ENCODE measurements at places on chromosomes 4 and X.

DNA sequence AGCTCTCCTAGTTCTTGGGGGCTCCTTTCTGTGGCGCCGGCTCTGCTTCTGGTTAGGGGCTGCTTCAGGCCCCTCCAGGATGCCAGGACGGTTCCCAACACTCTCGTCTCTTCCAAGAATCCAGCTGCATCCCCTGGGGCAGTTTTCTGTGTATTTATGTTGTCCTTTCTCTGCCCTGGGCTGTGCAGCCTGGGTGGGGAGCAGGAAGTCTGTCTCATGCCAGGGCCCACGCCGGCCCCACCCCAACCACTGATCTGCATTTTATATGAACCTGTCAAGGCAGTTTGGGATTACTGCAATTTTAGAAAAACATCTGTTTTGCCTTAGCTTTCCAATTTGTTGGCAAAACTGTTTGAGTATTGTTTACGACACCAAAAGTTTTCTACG lies 14.6 kb downstream of the CTBP1 start:
- no peak for DNase-seq

GRCh38 chr4:54661686-54662085 lies 3.9 kb downstream of the KIT start:
- no peak for DNase-seq

- no peak for DNase-seq
Observed at GRCh38 chr4:112203593-112203992, 28.0 kb upstream of the AP1AR start.

DNA sequence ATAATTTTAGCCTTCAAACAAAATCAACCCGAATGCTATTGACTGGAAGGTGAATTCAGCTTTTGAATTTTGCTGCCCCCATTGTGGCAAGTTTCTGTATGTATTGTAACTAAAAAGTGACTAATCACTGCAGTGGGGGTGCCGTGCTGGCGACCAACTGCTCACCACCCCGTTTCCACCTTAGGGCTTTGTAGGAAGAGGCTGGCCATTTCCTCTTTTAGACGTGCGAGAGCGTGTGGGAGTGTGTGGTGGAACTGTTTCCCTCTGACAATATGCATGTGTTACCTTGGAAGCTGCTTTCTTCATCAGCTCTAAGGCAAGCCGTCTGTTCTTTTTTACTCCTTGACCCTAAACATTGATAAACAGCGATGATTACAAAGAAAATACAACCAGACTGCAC lies 78.8 kb downstream of the SEL1L3 start:
- no peak for DNase-seq

DNA sequence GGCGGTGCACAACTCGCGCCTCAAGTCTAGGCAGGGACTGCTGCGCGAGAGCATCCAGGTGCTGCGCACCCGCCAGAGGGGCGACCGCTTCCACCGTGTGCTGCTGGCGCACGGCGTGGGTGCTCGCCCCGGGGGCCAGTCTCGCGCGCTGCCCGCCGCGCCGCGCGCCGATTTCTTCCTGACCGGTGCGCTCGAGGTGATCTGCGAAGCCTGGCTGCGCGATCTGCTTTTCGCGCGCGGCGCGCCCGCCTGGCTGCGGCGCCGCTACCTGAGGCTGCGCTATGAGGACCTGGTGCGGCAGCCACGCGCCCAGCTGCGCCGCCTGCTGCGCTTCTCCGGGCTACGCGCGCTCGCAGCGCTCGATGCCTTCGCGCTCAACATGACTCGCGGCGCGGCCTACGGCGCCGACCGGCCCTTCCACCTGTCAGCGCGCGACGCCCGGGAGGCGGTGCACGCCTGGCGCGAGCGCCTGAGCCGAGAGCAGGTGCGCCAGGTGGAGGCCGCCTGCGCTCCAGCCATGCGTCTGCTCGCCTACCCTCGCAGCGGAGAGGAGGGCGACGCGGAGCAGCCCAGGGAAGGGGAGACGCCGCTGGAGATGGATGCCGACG lies 1.3 kb downstream of the CHST7 start:
- no peak for DNase-seq

- DNase-seq, result no peak
Observed at GRCh38 chr4:150588316-150588715, 6.4 kb downstream of the MAB21L2 start.

GRCh38 chr4:64715741-64716140 lies 306.5 kb upstream of the TECRL start:
- no peak for DNase-seq

All from NCI-H1694 (cell line).